AG09319 (cell line): ENCODE measurements at places on chromosomes 5 and 9.

DNA sequence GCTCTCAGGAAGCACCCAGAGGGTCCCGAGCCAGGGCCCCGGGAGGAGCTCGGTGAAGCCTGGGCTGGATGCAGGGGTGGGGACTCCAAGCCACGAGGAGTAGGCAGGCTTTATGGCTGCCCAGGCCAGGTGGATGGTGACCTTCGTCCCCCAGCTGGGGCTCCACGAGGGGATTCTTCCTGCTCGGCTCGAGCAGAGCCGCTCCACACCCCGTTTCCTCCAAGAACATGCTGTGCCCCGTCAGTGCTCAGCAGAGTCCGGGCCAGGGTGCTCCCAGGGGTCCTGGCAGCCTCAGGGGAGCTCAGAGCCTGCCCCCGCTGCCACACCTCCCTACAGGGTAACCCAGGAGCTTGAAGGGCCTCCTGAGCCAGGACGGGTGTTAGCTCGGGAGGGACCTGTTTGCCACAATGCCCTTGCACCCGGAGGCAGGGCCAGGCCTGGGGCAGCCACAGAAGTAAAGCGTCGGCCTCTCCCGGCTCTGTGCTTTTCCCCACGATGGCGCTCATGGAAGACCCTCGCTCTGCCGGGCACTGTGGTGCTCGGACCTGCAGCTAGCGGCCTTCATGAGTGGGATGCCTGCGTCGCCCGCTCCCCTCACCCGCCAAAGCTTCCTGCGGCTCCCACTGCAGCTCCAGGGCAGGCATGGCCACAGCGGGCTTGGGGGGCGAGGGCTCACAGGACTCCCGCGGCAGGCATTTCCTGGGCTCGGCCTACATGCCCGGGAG lies 86.8 kb downstream of the KCNT1 start:
- DNase-seq = no peak

GRCh38 chr5:82327941-82328340 lies 49.8 kb upstream of the RPS23 start:
- DNase-seq = no peak

DNA sequence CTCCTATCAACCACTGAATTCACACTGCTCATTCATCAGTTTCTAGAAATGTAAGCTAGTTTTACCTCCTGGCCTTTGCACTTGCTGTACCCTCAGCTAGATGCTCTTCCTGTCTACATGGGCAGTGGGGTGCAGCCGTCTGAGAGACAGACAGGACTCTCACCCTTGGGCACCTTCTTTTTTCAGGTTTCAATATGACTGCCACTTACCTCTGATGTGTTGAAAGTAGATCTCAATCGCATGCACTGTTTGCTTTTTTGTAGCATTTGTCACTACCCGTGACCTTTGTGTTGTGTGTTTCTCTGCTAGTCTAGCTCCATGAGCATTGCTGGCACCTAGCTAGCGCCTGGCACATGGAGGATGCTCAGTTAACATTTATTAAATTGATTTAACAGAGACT lies 403.1 kb upstream of the TRPC7 start:
- DNase-seq = no peak

DNA sequence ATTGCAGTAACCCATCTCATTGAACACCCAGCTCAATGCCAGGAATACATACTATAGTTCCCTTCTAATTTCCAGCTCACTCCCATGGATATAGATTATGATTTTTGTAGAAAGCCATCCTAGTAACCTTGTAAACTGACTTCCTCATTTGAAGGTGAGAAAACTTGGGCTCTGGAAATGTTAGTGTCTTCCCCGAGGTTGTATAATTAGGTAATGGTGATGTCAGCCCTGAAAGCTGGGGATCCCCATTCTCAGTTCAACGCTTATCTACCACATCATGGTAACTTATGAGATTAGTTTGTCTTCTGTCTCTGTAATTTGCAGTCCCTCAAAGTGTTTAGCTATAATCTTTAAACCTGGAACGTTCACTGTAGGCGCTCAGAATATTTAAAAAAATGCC lies 34.6 kb upstream of the PTCH1 start:
- no peak for DNase-seq

DNA sequence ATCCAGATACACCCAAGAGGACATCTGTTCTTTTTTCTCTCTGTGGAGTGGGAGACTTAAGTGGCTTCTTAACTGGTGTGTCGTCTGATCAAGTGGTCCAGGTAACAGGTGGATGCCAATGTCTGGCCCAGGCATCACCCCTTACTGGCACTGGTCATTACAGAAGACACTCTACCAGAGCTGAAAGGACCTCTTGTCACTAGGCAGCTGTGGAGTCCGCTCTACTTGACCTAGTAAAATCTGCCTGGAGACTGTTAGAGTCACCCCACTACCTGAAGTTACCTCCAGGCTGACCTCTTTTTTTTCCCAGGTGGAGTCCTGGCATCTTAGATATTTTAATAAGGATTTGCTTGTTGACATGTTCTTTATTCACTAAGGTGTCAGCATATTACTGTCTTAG lies 22.5 kb downstream of the FXN start:
- no peak for DNase-seq

- DNase-seq = no peak
Observed at GRCh38 chr9:88692827-88693226, 157.8 kb downstream of the NXNL2 start.

GRCh38 chr5:103397739-103398581 lies 139.4 kb downstream of the MACIR start:
- DNase-seq = no peak

DNA sequence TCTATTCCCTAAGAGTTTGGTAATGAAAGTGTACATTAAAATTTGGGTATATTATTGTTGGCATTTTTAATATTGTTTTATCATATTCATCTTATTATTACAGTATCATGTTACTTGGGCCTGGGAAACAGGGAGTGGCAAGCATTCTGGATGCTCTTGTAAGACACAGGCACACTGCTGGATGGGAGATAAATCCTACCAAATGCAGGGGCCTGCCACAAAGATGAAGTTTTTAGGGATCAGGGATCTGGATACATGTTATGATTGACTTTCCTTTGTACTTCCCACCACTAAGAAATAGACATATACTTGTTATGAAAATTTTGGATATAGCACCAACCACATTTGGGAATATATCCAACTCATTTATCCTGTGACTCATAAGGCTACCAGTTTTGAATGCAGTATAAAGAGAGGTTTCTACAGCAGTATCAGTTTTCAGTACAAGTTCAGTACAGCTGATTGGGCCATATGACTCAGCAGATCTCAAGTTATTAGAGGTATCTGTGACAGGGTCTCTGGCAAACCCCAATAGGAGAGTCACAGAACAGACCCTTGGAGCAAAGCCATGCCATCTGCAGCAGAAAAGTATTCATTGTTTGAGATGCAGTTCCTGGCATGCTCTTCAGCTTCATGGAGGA lies 360.1 kb downstream of the DMAC1 start:
- no peak for DNase-seq

DNA sequence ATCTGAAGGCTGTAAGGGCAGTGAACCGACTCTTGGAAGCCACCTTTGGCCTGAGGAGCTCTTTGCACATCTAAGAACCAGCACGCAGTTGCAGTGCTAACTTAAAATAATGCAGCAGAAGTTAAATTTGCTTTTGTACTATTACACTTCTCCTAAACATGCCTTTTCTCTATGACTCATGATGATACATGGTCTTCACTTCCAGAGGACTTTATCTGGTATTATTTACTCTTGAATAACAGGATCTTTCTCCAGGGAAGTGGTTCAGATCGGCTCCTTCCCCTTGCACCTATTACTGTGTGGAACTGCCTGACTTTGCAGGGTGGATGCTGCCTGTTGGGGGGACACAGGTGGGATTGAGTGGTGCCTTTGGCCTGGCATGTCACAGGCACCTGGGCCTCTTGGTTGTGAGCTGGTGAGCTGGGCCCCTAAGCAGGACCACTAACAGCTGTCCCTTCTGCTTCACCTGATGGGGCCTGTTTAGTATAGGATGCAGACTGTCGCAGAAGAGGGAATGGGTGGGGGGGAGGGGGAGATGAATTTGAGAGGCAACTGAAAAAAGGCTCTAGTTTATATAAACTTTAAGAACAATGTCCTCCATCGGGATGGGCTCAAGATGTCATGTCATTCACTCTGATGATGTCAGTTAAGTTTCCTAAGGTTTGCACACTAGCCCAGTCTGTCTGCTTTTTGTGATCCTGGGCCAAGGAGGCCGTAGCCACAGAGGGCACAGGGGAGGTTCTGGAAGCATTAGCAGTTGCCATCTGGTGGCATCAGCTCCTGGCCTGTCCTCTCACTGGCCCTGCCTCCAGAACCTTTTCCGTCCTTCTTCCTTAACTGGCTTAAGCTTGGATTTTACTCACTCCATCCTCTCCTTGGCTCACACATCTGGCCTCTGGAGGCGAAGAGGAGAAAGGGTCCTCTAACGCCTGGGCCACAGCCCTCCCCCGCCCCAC lies 33.9 kb upstream of the GABBR2 start:
- no peak for DNase-seq

- no peak for DNase-seq
Observed at GRCh38 chr9:112486221-112487007, at the start of gene KIAA1958. Gene KIAA1958, plus strand, starts transcription at chr9:112486827. Its CDS starts 87,254 bp downstream, at chr9:112574081.

GRCh38 chr5:176387384-176387925 lies 943 bp downstream of the NOP16 start:
- no peak for DNase-seq

- no peak for DNase-seq
Observed at GRCh38 chr9:112780450-112781036, 30.0 kb downstream of the SNX30 start.

- DNase-seq = no peak
Observed at GRCh38 chr9:96603305-96604003, 16.2 kb downstream of the CDC14B start.

- no peak for DNase-seq
Observed at GRCh38 chr5:41186143-41186542, 27.2 kb downstream of the C6 start.

DNA sequence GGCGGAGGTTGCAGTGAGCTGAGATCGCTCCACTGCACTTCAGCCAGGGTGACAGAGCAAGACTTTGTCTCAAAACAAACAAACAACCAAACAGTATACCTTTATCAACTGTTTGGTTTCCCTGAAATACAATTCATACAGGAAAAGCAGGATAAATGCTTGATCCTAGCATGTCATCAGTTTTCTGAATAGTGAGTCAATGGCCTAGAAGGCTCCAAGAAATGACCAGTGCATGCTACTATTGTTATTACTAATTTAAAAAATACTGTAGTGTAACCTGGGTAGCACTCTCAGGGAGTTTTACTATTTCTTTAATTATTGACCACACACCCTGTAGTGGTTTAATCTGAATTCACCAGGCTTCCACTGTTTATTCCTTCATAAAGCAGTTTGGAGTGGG lies 101.0 kb upstream of the PTPN3 start:
- no peak for DNase-seq

DNA sequence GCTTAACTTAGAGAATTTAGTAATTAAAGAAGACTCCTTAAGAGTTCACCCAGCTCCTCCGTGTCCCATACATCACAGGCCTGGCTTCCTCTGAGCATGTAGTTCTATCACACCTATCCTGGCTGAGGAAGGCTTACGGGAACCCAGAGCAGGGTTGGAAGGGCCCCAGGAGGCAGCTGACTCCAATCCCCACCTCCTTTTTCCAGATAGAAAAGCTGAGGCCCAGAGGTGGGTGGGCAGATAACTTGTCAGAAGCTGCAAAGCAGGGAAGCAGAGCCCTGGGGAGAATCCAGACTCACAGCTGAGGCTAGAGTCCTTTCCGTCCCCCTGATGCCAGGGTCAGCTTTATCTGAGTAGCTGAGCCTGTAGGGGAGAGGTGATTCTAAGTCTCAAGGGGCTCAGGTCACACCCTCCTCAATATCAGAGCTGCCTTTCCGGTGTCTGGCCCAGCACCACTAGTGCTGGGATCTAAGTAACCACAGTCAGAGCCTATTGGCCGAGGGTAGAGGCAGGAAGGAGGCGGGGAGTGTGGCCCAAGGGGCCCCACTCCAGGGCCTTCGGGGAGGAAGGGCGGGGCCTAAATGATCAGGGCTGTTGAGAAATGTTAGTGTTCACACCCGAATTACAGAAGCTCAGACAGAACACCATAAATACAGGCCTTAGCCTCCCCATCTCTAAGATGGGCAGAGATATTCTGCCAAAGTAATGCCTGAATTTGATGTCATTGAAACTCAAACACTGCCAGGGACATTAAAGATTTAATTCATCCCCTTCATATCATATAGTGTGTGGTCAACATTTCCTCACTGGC lies 9.9 kb downstream of the CCDC69 start:
- no peak for DNase-seq

GRCh38 chr9:105258225-105258737 lies 13.8 kb downstream of the SLC44A1 start:
- no peak for DNase-seq

- no peak for DNase-seq
Observed at GRCh38 chr5:112823656-112824055, 37.4 kb upstream of the SRP19 start.

- DNase-seq = no peak
Observed at GRCh38 chr5:173830421-173830820, 57.7 kb upstream of the CPEB4 start.

DNA sequence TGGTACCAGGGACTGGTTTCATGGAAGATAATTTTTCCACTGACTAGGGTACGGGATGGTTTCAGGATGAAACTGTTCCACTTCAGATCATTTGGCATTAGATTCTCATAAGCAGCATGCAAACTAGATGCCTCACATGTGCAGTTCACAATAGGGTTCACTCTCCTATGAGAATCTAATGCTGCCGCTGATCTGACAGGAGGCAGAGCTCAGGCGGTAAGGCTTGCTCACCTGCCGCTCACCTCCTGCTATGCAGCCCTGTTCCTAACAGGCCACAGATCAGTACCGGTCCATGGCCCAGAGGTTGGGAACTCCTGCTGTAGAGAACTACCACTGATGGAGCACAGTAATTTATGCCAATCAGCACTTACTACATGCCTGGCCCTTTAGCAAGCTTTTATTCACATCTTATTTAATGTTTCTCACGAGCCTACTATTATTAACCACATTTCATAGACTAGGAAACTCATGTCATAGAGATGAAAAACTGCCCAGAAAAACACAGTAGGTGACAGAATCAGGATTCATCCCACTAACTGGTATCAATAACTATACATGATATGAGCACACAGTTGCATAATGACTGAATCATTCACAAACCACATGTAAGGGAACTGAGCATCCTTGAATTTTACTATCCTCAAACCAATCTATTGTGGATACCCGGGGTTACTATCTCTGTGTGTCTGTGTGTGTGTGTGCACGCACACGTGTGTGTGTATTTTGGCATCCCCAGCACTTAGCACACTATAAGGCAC lies 46.5 kb downstream of the SVEP1 start:
- no peak for DNase-seq

DNA sequence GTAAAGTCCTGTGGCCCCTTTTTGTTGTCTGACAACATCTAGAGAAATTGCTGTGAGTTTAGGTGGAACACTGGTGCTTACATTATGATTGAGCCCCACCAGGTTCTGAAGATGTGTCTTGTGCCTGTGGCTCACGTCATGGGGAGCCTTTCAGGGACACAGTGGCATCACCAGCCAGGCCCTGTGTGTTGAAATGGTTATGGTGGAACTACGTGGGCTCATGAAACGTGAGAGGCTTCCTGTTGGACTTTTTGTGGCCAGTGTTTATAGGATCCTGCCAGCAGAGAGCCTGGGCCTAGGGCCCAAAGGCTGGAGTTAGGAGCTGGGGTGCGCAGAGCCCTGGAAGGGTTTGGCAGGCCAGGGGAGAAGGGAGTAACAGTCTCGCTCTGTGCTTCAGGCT lies 46.8 kb downstream of the TENT4A start:
- DNase-seq = no peak
